ENCODE measurements at places on chromosomes 3 and 15.
A peak's percentile ranks its signal among the peaks of the same experiment; 100 is the strongest.

- no peak for DNase-seq
These were observed 120.0 kb upstream of the CTDSPL start for GRCh38 chr3:37741644-37742043.

DNA sequence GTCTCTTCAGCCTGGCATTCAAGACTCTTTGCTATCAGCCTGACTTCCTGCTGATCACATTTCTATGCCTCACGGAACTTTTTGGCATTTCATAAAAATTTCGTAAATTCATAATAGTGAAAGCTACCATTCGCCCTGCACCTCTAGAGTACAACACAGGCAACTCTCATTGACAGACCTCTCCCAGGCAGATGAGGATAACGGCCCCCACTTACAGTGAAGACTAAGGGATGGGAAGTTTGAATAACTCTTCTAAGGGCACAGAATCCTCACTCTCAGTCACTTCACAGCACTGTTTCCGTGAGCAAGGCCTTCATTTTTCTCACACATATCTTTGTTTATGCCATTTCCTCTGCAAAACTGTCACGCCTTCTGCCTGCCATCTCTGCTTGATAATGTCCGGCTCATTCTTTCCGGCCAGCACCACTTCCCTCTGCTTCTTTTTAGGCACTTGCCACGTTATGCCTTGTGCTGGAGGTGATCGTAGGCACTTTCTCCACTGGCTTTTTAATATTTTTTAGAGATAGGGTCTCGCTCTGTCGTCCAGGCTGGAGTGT lies 224.1 kb upstream of the HES1 start:
- DNase-seq: no peak

DNA sequence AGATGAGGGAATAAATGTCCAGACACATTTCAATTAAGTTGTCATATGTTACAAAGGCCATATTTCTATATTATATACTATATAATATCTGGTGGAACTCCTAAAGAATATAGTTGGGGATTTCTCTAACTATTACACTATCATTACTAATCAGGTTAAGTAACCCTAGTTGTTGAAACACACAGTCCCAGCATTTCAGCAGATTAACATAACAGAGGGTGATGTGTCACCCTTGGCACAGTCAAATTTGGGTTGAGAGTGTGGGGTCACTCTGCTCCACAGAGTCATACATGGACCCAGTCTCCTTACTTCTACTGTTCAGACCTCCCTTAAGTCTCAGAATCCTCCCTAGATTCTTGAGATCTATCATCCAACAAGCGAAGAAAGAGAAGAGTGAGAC lies 496.4 kb upstream of the MDFIC2 start:
- no peak for DNase-seq

DNA sequence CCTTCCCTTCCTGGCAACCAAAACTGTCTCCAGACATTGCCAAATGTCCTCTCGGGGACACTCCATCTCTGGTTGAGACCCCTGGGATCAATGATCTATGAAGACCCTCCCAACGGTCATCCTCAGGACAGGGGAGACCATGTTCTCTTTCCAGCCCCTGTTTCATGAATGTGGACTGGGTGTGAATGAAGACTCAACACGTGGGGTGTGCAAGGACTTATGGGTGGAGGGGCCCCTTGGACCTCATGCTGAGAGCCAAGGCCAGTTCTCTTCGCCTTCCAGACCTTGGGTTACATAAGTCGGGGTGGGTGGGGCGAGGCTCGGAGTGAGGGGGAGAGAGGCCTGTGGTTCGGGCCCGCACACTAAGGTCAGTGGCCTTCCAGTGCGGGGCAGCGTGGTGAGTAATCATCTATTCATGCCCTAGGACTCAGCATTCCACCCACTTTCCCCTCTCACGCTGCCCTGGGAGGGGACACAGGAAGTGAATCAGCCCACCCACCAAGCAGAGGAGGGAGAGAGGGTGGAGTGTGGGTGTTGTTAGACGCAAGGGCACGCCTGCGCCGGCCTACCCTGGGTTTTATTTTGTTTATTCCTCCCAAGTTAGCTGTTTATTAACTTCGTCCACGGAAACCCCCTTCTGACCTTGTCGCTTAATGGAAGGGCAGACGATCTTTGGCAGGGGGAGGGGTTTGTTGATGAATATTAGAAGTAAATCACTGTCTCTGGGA lies 6.7 kb downstream of the PAQR5 start:
- peak; percentile 91 for DNase-seq

- no peak for DNase-seq
These were observed 134.8 kb upstream of the MEF2A start for GRCh38 chr15:99430881-99431401.

DNA sequence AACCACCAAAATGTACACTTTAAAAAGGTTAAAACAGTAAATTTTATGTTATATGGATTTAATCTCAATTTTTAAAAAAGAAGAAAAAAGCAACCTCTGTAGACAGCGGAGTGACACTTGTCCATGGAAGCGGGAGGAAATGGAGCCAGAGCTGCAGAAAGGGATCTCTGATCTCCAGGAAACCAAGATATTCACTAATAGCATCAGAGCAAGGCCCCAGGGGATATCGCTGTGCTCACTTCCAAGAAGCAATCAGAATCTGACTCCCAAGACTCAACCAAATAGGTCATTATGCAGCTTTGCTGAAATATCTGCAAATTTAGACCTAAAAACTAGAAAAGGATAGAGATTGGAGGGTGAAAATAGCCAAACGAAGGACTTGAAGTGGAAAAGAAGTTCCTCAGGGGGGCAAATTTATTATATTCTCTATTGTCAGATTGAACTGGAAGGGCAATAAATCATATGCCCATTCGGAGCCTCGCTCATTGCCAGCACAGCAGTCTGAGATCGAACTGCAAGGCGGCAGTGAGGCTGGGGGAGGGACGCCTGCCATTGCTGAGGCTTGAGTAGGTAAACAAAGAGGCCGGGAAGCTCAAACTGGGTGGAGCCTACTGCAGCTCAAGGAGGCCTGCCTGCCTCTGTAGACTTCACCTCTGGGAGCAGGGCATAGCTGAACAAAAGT lies 62.0 kb upstream of the ATP2C1 start:
- no peak for DNase-seq

DNA sequence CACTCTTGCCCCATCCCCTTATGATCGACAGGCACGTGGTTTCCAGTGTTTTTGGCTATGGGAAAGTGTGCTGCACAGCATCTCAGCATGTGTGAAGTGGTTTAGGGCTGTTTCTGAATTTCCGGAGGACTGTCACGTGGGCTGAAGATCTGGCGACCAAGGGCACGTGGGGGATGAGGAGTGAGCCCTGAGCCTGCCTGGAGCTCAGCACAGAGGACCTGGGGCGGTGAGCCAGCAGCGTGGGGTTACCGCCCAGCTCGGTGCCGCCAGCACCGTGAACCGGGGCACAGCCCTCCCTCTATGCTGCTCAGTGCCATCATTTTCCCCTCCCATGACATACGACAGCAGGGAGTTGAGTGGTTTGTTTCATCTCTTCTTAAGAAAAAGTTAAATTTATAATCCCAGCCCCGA lies 150.2 kb downstream of the DNAJB8 start:
- peak; percentile 42 for DNase-seq

DNA sequence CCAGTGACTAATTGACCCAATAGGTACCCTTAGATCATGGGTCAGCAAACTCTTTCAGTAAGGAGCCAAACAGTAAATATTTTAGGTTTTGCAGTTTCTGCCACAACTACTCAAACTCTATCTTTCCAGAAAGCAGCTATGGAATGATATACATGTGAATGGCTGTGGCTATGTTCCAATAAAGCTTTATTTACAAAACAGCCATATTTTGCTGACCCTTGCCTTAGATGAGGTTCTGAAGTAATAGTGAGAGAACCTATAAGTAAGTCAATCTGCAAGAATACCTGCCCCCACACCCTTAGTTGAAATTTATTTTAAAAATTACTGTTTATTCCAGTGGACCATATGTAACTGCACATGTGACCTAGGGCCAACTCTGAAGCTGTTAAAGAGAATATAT lies 134.0 kb downstream of the CMSS1 start:
- no peak for DNase-seq

DNA sequence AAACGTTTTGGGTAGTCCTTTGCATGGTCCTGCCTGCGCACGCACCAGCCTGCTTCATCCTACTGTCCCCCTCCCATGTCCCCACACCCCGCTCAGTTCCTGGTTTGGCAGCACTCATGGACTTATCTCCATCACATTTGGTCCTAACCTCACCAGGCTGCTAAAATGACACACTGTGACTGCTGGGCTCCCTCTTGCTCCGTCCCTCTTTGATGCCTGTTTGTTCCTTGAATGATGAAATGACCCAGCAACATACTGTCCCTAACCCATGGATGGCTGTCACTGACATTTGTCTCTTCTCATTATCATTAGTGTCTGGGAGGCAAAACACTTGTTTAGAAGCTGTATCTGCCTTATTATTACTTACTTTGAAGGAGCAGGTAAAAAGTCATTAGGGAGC lies 80.5 kb downstream of the CHDH start:
- no peak for DNase-seq

DNA sequence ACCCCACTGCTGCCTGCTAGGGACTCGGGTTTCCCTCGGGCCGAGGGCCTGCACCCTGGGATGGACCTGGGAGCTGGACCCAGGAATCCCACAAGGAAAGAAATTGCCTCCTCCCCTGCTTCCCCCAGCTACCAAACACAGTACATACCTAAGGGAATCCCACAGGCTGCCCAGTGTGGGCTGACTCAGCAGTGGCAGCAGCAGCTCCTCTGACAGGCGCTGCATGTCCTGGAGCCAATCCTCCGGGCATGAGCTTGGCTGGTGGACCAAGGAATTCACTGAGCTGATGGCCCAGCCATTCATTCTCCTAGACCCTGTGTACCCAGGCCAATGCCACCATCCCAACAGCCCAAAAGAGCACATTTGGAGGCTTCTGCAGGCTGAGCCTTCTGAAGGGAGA lies 9.5 kb upstream of the LTK start:
- DNase-seq: no peak

- no peak for DNase-seq
These were observed 47.7 kb downstream of the MECOM start for GRCh38 chr3:169615833-169616232.

GRCh38 chr15:87704276-87704675 lies 552.3 kb downstream of the NTRK3 start:
- no peak for DNase-seq

GRCh38 chr15:34259566-34259965 lies 34.8 kb downstream of the EMC4 start:
- DNase-seq: no peak

- DNase-seq: no peak
These were observed 118.8 kb downstream of the ADAMTS9 start for GRCh38 chr3:64568895-64569517.

DNA sequence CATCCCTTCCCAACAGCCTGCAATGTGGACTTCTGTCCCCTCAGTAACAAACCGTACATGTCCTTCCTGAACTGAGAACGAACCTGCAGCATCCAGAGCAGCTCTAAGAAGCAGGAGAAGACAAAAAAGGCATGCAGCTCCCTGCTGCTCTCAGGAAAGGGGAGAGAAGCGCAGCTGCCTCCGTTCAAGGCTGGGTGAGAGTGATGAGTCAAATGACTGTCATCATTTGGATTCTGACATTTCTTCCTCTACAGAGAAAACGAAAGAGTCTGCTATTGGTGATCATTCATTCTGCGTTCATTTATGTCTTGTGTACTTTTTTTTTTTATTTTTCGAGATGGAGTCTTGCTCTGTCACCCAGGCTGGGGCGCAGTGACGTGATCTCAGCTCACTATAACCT lies 677.8 kb downstream of the FHIT start:
- DNase-seq: no peak

DNA sequence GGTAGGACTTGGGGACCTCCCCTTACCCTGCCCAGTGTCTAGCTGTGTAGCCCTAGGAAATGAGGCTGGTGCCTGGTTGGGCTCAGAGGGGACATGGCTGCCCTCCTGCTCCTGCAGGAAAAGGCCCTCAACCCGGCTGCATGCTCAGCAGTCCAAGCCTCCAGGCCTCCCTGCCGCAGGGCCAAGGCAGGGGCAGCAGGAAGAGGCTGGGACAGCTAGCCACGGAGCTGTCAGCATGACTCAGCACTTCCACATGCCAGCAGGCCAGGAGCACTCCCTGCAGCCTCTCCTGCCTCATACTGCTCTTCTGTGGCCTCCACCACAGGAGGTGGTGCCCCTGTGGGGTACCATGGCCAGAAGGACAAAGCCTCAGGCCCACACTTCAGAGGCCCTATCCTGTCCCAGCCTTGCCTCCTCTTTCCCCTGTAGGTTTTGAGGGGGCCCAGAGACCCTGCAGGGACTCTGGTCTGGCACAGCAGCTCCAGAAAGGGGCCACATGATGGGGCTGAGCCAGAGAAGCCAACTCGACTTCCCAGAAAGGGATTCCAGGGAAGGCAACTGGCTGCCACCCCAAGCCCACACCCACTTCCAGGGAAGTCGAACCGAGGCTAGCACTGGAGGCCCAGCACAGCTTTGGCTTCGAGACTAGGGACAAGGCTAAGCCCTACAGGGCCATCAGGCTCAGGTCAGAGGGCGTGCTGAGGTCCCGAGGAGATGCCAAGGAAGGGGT lies 19.5 kb downstream of the TKT start:
- DNase-seq: peak; percentile 89

GRCh38 chr3:110813541-110813940 lies 258.1 kb upstream of the NECTIN3 start:
- no peak for DNase-seq

GRCh38 chr3:121981473-121981872 lies 40.6 kb downstream of the ILDR1 start:
- DNase-seq: no peak

DNA sequence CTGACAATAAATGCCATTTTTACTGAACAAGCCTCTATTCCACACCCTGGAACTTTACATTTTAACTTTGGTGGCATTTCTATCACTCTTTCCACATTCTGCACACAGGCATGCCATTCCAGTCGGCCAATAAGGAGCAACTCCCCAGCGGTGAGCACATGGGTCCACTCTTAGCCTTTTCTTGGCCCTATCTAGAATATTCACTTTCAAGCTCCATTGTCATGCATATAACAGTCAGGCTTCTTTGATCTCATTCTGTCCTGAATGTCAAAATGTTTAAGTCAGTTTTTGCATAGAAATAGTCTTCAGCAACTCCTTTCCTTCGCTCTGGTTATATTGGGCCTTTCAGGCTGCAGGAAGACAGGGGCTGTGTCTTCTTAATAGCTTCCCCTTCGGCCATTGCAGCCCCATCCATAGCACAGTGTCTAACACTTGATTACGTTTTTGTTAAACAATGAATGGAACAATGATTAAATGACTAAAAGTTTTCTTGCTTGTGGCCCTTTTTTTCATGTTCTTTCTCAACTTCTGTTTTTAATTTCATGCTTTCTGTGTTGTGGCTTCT lies 427.3 kb downstream of the MFSD1 start:
- no peak for DNase-seq

- DNase-seq: no peak
These were observed 49.6 kb downstream of the RFX7 start for GRCh38 chr15:56194035-56194434.

GRCh38 chr3:173938616-173939015 lies 541.1 kb downstream of the NLGN1 start:
- DNase-seq: no peak

- no peak for DNase-seq
These were observed 3.9 kb downstream of the HYAL2 start for GRCh38 chr3:50318615-50319014.

GRCh38 chr3:156576051-156576450 lies 21.1 kb upstream of the SSR3 start:
- DNase-seq: no peak

- DNase-seq: peak; percentile 83
These were observed 27.9 kb upstream of the SCN10A start for GRCh38 chr3:38843898-38844297.

- no peak for DNase-seq
These were observed 78.3 kb upstream of the ICE2 start for GRCh38 chr15:60557191-60557618.

Measured in fibroblast of the aortic adventitia (primary cell).